ENCODE measurements at places on chromosomes 6 and 20. TPM values are rescaled to one million over a fixed set of nuclear protein-coding genes. Genes with fewer than 3 reads are reported as not detected.

Gene KAT14
- total RNA-seq: 11.9 TPM

Gene NRSN1
- total RNA-seq: not detected

Gene DNMT3B
- total RNA-seq: 1.9 TPM

Gene SGK2
- 1.4 TPM for total RNA-seq

Gene EDN1
- 45.5 TPM for total RNA-seq

Gene ZNF334
- 1.2 TPM for total RNA-seq
